ENCODE measurements at places on chromosomes 11 and 22. TPM values are rescaled to one million over a fixed set of nuclear protein-coding genes. Genes with fewer than 3 reads are reported as not detected.

The CEP164 gene
- 12.6 TPM for polyA plus RNA-seq

GRCh38 chr11:98895936-98896335 is 124.8 kb upstream of the CNTN5 start:
- no peak for DNase-seq

DNA sequence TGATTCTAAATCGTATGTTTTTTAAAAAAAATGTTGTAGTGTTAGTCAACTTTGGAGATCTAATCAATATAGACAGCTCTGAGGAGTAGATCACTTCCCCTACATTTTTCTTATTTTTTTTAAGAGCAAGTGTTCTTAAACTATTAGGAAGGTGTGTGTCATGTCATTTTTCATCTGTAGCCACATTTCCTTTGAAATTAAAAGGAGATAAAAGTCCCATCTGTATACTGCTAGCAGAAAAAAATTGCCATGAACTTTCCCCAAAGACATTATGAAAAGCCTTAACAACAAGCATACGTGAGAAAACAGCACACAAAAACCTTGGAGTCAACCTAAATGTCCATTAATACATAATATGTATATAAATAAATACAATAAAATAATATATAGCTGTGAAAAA is 286.6 kb downstream of the ETS1 start:
- DNase-seq = no peak

- DNase-seq = no peak
Measured at GRCh38 chr11:102989379-102990047, 34.0 kb upstream of the MMP13 start.

The DNAJB7 gene
- 0.24 TPM for polyA plus RNA-seq

DNA sequence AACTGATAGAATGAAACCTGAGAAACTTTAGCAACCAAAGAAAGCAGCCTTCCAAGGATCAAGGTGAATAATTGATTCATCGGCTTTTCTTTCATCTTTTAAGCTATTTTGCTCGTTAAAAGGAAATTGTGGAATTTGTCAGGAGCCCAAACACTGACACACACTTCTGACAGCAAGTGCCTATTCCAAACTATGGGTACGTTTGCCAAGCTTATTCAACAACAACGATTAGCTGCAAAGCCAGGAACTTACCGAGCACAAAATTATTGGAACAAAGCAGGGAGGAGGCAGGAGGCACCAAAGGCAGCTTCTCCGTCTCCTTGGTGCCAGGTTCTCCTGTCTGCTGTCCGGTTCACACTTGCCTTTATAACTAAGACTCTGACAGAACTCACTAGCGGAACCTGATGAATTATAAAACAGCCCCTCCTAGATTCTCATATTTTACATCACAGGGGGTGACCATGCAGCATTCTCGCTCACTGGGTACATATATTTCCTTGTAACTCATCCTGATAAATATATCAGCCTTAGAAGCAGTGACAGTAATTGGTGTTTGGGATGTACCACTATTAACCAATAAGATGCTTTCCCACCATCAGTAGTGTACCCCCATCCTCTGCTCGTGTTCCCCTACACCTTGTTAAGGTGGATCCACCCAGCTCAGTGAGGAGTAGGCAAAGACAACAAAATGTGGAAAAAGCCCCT is 395.9 kb upstream of the CCDC90B start:
- DNase-seq = no peak

DNA sequence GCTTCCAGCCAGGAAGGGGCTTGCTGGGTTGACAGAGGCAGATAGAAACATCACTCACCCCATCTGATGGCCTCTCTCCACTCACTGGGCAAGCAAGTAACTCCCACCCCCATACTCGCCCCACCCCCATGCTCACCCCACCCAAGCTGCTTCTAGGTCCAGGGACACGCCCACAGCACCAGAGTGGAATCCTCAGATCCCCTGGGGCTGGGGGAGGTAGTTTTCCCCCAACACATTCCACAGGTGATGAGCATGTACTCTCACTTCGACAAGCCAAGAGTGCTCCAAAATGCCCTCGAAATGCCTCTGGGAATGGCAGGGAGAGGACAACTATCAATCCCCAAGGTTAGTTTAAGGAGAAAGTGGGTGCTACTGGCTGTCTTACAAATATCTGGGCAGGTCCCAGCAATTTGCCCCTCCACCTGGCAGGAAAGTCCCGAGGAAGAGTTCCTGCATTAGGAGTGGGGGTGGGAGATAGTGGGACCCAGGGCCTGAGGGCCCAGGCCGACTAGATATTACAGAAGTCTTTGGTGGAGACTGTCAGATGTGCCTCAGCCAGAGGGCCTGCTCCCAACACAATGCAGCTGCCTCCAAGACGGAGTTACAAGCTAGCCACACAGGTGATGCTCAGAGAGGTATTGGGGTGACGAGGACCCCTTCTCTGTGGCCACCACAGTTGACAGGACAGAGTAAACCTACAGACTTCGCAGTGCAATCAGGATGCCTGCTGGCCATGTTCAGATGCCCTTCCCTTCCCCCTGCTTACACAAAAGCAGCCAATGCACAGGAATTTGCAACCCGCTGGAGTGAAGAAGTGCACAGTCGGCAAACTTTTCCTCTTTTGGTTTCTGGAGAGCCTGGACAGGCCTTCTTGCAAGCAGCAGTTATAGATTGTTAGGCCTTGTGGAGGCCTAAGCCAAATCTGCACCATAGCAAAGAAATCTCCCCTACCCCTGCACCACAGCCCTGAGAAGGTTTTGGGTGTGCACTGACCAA is 2.9 kb upstream of the LMO1 start:
- DNase-seq = no peak

The TRIM49D2 gene
- polyA plus RNA-seq = not detected

The LGALS12 gene
- polyA plus RNA-seq = 0.11 TPM

DNA sequence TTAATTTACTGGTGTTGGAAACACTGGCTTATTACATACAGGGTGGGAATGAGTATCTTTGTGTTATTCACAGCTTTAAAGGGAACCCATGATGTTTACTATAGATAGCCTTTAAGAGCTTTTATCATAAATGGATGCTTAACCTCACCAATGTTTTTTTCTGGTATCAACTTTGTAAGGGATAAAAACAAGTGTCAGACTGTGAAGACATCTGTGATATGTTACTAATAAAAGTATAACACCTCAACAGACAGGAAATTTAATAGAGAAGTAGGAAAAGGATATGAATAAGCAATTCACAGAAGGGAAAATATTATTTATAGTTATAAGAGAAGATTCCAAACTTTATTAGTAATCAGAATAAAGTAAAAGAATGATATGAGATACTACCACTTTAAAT is 46.3 kb downstream of the ACAT1 start:
- DNase-seq = no peak

DNA sequence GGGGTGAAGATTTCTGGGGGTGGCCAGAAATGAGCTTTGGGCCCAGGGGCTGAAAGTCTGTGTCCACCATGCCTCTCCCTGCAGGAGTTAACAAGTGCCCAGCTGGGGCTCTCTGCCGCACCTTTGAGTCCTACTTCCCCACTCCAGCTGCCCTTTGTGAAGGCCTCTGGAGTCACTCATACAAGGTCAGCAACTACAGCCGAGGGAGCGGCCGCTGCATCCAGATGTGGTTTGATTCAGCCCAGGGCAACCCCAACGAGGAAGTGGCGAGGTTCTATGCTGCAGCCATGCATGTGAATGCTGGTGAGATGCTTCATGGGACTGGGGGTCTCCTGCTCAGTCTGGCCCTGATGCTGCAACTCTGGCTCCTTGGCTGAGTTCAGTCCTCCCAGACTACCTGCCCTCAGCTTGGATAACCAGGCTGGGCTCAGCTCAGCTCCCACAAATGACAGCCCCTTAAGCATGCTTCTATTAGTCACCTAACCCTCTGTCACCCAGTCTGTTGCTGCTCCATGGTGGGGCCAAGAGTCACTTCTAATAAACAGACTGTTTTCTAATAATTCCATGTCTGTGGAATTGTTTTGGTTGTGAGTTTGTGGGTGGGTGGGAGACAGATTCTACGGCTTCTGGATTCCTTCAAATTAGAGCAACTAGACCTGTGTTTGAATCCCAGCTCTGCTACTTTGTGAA is 3.0 kb upstream of the INPPL1 start:
- no peak for DNase-seq

GRCh38 chr22:38788021-38788816 is 5.7 kb downstream of the DNAL4 start:
- peak; percentile 86 for DNase-seq

- DNase-seq = no peak
Measured at GRCh38 chr22:49439373-49439772, 388.3 kb downstream of the BRD1 start.

- no peak for DNase-seq
Measured at GRCh38 chr11:70606951-70607330, 208.6 kb downstream of the CTTN start.

GRCh38 chr22:23283591-23284503 is 103.5 kb downstream of the BCR start:
- no peak for DNase-seq

The TRPC6 gene
- 13.8 TPM for polyA plus RNA-seq

- no peak for DNase-seq
Measured at GRCh38 chr11:66418986-66419308, 1.9 kb upstream of the NPAS4 start.

DNA sequence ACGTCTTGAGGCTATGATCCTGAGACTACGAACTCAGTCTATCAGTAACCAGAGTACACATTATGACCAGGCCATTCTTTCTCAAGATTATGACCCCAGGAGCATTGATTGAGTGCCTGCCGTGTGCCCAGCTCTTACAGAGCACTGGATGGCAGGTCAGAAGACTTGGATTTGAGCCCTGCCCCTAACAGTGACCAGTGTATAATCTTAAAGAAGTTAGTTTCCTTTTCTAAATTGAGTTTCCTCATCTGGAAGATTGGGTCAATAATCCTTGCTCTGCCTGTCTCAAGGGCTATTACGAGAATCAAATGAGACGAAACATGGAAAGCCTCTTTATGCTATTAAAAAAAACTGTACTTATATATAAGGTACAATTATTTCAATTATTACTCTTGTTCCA is 38.2 kb downstream of the SLCO2B1 start:
- no peak for DNase-seq

The SELENOH gene
- polyA plus RNA-seq = 65.3 TPM

GRCh38 chr22:50317674-50318073 is 9.1 kb downstream of the DENND6B start:
- no peak for DNase-seq

DNA sequence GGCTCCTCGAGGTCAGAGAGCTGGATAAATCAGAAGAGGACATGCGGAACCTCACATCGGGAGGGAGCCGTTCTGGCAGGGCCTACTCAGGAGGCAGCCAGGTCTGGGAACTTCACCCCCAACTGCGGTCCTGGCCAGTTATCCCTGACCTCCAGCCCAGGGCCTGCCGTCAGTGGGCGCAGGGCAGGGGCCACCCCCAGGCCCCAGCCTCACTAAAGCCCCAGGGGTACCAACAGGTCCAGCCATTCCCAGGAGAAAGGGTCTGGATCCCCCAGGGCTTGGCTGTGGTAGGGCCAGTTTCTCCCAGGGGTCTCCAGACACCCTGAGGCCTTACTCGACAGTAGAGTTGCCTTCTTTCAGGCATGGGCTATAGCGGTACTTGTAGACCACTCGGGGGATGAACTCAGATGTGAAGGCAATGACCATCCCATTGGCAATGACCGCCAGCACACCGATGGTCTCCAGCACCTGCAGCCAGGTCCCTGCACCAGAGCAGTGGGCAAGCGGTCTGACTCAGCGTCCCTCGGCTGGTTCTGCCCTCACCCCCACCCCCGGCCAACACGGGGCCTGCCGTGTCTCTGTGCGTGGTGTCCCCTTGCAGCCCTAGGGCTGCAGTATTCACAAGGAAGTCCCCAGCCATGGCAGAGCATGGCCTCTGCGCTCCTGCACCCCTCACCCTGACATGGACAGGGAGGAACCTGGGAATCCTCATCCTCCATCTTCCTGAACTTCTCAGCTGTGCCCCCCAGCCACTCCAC is 4.6 kb upstream of the SIGIRR start:
- DNase-seq = no peak

DNA sequence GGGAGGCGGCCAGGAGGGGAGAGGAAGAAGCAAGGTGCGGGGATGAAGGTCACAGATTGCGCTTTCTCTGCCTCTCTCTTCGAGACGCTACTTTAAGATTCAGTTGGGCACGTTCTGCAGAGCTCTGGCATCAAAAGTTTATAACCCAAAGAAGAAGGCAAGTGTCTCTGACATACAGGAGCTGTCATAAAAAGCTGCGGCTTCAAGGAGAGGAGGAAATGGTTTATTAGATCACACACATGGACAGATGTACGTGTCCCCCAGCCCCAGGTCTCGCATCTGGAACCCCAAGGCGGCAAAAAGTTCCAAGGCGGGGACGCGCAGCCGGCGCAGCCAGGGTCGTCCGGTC is 589.0 kb downstream of the OPCML start:
- no peak for DNase-seq

The CREBZF gene
- 66.4 TPM for polyA plus RNA-seq

GRCh38 chr11:66532784-66533183 is 13.1 kb downstream of the ZDHHC24 start:
- DNase-seq = no peak

DNA sequence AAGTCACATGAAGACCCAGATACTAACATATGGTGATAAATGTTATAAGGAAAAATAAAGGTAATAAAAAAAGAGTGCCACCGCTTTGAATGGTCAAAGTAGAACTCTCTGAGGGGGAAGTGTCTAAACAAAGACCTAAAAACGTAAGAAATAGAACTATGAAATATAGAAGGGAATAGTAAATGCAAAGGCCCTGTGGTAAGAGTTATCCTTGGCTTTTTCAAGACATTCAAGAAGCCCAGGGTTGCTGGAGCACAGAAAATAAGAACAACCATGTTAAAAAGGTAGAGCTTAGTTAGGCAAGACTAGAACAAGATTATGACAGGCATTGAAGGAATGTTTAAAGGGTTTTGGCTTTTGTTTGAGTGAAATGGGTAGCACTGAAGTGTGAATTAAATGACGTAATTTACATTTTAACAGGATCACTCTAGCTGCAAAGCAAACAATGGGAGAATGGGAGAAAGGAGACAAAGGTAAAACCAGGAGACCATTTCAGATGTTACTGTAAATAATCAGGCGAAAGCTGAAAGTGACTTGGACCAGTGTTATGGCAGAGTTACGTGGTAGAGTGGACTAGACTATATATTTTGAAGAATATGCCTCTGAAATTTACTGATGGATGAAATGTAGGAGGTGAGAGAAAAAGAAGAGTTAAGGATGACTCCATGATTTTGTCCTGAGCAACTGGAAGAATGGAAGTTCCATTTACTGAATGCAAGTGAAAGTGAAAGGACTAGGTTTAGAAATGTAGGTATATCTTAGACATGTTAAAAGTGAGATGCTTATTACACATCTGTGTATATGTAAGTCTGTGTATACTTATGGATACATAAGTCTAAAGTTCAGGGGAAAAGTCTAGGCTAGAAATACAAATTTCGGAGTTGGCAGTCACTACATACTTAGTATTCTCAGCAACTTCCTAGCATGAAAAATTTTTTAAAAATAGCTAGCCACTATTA is 28.5 kb downstream of the BTBD10 start:
- DNase-seq = no peak

The CST6 gene
- not detected for polyA plus RNA-seq
